Activated CD4-positive, alpha-beta T cell treated with anti-CD3 and anti-CD28 coated beads, Interleukin-2, amount 50 U/mL, for 24 hours (primary cell): ENCODE measurements at places on chromosomes 7 and 10.

DNA sequence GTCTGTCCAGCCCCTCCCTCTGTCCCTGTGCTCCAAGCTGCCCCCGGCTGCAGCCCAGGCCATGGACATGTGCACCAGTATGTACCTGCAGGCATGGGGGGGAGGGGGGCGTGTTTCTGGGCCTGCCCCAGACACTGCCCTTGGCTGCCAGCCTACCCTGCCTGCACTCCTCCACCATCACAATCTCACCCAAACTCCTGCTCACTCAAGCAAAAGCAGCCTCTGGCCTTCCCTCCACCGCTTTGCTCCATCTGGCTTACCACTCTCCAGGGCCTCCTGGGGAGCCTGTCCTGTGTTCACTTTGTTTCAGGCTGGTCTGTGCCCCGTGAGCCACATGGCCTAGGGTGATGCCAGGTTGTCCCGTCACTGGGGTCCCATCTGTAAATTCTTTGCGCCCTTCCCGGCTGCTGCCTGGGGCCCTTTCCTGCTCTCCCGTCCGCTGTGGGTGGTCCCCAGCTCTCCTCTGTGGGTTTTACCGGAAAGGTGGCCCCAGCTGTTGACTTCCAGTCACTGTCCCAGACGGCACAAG lies 33.3 kb upstream of the PPIF start:
- no peak for DNase-seq

DNA sequence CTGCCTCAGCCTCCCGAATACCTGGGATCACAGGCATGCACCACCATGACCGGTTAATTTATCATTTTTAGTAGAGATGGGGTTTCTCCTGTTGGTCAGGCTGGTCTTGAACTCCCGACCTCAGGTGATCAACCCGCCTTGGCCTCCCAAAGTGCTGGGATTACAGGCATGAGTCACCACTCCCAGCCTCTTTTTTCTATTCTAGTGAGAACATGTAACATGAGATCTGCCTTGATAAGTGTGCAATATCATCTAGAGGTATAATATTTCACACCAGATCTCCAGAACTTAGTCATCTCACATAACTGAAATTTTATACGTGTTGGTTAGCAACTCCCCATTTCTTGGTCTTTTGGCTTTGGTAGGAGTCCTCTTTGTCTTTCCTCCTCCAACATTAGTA lies 656.9 kb downstream of the CNTNAP2 start:
- no peak for DNase-seq

DNA sequence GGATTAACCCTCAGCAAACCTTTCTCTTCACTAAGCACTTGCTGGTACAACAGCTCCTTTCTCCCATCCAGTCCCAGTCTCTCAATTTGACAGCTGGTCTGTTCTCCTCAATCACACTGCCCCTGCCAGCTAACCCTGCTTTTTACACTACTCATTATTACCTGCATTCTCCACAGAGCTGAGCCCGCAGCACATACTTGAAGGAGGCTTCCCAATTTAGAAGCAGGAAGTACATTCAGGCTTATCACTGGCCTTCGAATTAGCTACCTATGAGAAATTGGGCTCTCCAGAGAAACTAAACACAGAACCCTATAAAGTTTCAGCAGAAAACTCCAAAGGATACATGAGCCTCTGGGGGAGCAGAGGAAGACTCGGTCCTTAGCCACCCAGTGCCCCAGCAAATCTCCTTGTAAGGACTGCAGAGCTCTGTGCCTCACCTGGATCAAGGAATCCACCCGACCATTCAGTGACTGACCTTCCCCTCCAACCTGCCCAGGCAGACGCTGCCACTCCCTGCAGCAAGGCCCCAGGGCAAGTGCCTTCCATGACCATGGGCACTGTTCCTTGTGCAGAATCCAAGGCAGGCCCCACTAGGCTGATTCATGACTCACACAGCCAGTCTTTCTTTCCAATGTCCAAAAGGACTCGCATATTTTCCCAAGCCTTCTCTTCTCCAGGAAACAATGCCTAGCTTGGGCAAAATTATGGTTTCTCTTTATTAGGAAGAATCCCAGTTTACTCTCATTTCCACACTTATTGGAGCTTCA lies 68.0 kb downstream of the VOPP1 start:
- no peak for DNase-seq

DNA sequence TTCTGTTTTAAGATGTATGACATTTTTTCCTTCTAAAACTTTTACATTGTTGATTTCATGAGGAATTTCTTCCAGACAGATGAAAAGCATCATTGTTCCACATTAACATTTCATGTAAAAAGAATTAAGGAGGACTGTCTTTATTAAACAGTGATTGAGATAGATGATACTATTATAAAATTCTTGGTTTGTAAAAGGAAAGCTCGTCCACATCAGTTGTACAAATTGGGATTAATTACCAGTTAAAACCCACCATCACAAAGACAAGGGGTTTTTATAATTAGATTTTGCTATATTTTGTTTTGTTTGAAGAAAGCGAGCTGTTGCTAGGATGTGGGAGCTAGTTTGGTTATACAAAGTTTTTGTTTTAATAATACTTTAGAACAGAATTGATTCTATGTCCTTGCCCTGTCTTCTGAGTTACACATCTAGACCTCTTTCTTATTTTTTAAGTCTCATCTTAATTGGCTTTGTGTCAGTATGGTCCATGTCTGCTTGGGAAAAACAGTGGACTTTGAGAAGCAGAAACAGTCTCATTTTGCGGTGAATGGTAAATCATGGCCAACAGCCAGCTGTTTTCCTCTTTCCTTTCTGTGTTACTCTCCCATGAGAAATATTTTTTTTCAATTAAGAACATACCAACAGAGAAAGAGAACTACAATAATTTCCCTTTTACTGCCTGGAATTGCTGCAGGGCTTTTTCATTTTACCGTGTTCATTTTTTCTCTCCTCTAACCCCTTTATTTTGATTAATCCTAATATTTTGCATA lies 3.2 kb downstream of the TES start:
- DNase-seq = no peak

- DNase-seq = no peak
These were observed 543.8 kb upstream of the NRP1 start for GRCh38 chr10:33878238-33878786.

- DNase-seq = no peak
These were observed 113.4 kb upstream of the CDK6 start for GRCh38 chr7:92949748-92950147.

DNA sequence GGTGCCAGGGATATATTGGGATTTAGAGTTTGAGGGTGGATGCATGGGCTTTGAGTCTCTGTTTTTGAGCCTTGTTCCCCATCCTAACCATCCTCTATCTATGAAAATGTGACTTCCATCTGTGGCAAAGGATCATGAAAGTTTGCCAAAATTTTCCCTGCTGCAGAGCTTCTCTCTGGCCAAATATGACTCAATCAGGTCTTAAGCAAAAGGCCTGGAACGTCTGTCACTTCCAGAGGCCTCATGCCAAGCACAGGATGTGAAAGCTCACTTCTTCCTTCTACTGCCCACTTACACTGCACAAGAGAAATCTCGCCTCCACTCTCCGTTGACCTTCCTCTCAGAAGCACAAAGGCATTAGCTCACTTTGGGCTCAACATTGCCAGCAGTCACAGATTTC lies 696.9 kb upstream of the NRP1 start:
- no peak for DNase-seq

DNA sequence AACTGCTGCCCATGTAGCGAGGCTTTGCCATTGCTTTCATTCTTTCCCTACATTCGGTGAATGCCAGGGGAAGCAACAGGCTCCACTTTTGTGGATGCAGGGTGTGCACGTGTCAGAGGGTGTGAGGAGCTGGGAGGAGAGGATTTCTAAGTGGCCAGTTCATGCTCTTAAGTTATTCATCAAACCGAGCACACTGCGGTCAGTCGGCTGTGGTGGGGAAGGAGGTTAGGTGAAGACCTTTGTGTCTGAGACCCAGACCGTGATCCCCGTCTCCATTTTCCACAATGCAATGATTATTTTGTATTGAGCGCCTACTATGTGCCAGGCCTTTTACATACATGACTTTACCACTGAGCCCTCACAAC lies 438.6 kb upstream of the GALNT17 start:
- DNase-seq = no peak

- DNase-seq = no peak
These were observed 43.9 kb downstream of the APBB1IP start for GRCh38 chr10:26481914-26482550.
